ENCODE measurements at places on chromosomes 2 and 18.

DNA sequence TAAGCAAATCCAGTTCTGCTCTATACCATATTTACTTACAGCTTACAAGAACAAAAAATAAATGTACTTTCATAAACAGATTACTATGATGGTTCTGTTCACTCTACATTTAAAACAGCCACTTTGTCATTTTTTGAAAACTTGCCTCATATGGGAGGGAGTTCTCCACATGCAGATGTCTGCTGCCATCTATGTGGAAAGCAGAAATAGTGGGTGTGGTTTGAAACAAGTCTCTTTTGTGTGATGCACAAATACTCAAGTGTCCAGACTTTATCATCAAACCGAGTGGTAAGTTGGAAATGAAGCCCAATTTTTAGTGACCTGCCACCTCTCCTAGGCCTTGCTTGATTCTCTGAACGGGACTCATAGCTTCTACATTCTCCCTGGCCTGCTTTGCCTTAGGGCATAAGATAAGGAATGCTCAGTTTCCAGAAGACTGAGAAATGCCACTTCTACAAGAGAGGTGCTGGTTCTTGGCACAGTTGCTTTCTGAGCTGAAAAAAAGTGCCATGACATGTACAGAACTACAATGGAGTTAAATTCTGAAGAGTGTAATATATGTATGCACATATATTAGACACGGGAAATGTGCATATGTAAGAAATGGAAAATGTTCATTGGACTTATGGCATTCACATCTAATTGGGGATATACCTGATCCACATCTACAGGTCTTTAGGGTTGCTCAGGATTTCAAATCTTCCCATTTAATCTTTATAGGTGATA lies 221.0 kb downstream of the SLC8A1 start:
- DNase-seq: no peak

DNA sequence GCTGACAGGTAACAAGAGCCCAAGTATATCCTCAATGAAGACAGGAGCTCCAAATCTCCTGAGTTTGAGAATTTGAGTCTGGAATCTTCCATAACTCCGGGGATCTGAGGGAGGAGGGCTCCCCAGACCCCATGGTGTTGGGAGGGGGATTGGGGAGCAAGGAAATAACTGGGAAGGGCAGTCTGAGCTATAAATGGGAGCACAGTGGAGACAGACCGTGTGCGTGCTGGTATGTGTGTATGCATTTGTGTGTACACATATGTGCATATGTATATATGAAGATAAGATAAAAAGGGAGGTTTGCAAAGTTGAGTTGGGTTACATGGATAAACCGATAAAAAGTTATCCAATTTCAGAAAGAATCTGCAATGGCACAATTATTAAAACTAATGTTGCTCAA lies 2.3 kb downstream of the APCDD1 start:
- DNase-seq: no peak

DNA sequence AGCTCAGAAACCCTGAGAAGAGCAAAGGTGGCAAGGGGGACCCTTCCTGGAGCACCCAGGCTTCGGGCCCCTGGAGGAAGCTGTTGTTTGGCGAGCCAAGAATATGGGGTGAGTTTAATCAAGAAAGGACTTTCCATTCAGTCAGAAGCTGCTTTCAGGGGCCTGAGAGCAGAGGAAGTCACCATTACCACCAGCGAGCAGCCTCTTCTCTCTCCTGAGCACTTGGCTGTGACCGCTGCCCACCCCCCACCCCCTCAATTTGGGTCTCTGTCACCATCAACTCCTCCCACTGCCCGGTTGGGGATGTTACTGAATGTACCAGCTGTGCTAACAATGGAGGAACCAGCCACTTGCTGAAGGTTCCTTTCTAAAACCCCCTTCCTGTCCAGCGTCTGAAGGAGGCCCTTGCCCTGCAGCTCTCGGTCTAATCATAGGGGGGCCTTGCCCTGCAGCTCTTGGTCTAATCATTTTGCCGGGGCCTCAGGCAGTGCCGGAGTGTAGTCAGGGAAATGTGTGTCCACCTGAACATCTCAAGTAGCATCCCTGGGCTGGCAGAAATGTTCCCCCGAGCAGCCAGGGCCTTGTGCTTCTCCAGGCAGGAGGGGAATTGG lies 943 bp downstream of the INPP5D start:
- no peak for DNase-seq

GRCh38 chr18:48636436-48636835 lies 97.6 kb downstream of the CTIF start:
- DNase-seq: no peak

- DNase-seq: no peak
Observed at GRCh38 chr18:78701771-78702396, 277.7 kb upstream of the SALL3 start.

GRCh38 chr2:69954084-69954483 lies 7.3 kb downstream of the ASPRV1 start:
- DNase-seq: no peak

GRCh38 chr2:33272001-33272400 lies 204.4 kb upstream of the RASGRP3 start:
- no peak for DNase-seq

GRCh38 chr2:223751012-223751411 lies 86.4 kb downstream of the AP1S3 start:
- DNase-seq: peak; percentile 5

DNA sequence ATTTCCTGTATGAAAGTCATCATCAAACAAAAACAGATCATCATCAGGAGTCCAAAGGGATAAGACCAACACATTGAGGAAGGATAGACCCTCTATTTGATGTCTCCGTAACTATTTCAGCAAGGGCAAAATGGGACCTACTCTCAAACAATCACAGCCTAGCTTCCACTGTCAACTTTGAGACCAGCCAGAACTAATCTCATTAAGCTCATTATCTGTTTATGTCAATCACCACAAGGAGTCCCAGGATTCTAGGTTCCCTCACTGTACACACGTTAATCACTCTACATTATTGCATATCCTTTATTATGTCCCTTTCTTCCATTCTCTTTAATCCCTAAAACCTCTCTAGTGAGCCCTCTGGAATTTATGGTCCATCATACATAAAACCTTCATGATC lies 370.3 kb upstream of the LINC00305 start:
- no peak for DNase-seq

DNA sequence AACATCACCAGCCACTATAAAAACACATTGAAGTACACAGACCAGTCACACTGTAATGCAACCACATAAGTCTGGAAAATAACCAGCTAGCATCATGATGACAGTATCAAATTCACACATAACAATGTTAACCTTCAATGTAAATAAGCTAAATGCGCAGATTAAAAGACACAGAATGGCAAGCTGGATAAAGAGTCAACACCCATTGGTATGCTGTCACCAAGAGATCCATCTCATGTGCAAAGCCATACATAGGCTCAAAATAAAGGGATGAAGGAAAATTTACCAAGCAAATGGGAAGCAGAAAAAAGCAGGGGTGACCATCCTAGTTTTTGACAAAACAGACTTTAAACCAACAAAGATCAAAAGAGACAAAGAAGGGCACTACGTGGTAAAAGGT lies 110.8 kb downstream of the NR4A2 start:
- no peak for DNase-seq

- no peak for DNase-seq
Observed at GRCh38 chr18:64800151-64800550, 651.3 kb upstream of the LINC00305 start.

- DNase-seq: no peak
Observed at GRCh38 chr2:236512267-236512666, 57.4 kb upstream of the ACKR3 start.

GRCh38 chr2:115572746-115573145 lies 1130.3 kb downstream of the DPP10 start:
- DNase-seq: no peak

- DNase-seq: no peak
Observed at GRCh38 chr2:118857677-118858484, 10.4 kb upstream of the EN1 start.

DNA sequence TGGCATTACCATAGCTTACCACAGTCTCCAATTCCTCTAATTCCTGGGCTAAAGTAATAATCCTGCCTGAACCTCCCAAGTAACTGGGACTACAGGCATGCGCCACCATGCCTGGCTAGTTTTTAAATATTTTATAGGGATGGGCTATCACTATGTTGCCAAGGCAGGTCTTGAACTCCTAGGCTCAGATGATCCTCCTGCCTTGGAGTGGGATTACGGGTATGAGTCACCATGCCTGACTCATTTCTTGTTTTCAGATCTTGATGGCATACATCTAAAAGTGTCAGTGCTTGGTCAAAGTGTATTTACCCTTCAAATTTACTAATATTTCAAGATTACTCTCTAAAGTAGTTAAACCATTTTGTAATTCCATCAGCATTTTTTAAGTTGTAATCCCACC lies 9.4 kb upstream of the SOCS6 start:
- no peak for DNase-seq

DNA sequence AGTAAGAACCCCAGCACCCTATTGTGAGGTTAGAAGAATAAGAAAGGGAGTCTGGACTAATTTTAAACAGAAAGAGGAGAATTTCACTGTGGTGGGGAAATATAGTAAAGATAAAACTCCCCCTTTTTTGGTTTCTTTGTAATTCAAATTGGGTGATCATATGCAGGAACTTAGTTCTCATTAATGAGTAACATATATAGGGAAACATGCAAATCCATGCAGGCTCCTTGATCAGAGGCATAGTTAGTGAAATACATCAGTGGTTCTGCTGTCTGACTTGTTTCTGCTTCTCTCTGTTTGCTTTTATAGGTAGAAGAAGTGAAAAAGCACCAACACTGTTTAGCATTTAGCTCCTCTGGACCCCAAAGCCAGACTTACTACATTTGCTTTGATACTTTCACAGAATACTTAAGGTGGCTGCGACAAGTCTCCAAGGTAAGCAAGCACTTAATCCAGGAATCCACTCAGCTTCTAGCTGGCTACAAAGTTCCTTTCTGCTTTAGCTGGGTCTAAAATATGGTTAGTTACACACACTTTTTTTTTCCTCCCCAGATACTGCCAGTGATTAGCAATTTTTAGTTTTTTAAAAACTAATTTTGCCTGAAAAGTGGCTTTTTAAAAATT lies 123.2 kb downstream of the PHLPP1 start:
- DNase-seq: no peak

- DNase-seq: no peak
Observed at GRCh38 chr2:235144291-235144690, 192.5 kb downstream of the SH3BP4 start.

DNA sequence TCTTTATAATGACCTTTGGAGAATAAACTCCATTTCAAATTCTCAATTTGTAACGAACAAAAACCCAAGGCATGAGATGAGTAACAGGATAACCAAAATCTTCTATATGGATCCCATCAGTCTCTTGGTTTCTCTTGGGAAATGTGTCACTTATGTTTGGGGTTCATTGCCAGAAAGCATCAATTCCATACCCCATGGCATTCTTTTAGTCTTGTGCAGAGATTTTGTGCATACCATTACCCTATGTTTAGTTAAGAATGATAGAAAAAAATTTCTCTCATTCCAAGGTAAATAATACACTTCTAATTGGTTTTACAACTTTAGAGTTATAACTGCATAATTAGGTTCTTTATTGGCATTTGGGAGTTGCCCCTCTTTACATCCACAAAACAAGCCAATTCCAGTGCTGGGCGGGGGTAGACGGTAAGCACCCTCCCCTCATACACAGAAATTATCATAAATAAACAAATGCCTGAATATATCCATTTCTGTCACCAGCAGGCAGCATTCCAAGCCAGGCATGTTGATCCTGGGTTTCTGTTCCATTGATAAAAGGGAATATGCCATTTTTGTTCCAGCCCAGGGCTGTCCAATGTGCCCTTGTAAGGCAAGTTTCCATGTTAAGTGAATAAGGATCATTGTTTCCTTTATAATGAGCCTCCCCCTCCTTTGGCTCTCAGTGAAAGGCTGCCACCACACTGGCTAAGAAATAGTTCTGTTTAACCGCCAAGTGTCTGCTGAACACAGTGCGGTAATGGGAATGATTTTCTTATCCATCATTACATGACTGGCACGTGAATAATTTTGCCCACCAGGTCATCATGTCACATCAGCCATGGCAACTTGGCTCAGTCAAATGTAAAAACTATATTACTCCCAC lies 680.1 kb upstream of the ZEB2 start:
- DNase-seq: no peak

- peak; percentile 92 for DNase-seq
Observed at GRCh38 chr2:219497495-219498279, 1.0 kb upstream of the GMPPA start.

DNA sequence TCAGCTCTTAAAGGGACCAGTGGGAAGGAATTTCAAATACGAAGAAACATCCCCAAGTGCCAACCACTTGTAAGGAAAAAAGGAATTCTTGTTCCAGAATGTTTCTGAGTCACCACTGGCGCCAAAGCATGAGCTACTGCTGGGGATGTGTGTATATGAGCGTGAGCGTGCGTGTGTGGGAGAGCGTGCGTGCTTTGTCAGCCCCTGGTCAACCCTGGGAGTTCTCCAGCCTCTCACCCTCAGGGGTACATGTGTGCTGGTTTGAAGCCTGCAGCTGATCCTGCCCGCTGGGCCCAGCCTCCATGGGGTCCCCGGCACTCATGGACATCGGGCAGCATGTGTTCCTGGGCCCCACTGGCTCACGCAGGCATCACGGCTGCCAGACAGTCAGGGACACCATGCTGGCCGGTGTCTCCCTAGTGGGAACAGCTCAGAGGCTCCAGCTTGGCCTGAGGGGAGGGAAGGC lies 17.1 kb downstream of the HS6ST1 start:
- peak; percentile 91 for DNase-seq

GRCh38 chr2:119693567-119693966 lies 14.6 kb downstream of the TMEM177 start:
- no peak for DNase-seq

- DNase-seq: no peak
Observed at GRCh38 chr2:139122711-139123158, 342.5 kb upstream of the NXPH2 start.

GRCh38 chr2:78992807-78993517 lies 32.5 kb upstream of the REG3G start:
- no peak for DNase-seq

DNA sequence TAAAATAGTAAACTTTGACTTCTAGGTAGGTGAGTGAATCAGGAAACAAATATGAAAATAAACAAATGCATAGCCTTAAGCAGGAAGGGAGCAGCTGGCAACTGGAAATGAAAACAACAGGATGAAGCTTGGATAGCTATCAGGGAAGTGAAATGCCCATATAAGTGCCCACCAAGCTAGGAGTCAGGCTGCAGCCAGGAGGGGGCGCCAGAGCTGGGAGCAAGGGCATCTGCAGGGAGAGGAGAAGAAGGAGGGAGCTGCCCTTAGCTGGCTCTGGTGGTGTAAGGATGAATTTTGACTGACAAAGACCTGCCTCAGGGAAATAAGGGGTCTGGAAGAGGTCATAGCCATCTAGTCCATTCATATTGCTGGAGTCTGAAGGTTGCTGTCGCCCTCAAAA lies 298.3 kb downstream of the TDRD15 start:
- no peak for DNase-seq

GRCh38 chr18:35030277-35030989 lies 10.8 kb upstream of the MAPRE2 start:
- DNase-seq: no peak

DNA sequence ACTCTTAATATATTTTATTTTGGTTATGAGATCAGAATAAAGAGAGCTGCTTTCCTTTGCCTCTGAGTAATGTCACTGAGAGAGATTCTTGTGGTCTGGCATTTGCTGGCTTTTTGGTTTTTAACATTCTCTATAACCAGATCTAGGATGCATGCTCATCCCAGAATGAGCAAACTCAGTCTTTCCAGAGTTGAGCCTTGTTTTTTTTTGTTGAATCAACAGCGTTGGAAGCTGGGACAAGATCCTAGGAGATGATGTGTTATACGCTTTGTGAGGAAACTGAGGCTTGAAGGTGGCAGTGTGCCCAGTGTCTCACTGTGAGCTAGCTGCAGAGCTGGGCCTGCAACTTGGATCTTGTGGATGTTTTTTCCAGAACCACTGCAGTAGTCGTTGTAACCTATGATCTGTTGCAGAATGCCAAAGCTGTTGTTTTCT lies 19.5 kb downstream of the MYO1B start:
- no peak for DNase-seq

GRCh38 chr2:178403671-178404306 lies 47.2 kb downstream of the PRKRA start:
- DNase-seq: no peak

All from osteocyte (in vitro differentiated cells).